ENCODE measurements at places on chromosomes 1 and 21.

- DNase-seq, result no peak
These were observed 27.5 kb downstream of the HYI start for GRCh38 chr1:43426221-43426620.

DNA sequence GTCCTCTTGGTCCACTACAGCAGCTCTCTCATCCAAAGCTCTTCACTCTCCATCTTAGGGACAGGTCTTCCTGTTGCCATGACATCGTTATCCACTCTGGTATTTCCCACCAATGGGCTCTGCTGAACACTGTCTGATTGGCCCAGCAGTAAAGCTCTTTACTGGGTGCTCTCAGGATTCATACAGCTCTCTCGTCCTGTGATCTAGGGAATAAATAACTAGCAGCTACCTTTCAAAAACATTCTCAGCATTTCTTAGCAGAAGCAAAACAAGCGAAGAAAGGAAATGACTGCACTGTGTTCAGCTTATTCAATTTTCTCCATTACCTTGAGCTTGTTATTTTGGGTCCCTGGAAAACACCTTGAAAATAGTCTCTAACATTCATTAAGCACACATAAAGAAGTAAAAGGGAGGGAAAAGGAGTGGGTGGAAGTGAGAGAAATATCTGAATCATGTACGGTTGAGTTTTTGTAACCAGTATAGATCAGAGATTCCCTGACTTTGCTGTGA, 163.4 kb upstream of the SGIP1 start:
- no peak for DNase-seq

DNA sequence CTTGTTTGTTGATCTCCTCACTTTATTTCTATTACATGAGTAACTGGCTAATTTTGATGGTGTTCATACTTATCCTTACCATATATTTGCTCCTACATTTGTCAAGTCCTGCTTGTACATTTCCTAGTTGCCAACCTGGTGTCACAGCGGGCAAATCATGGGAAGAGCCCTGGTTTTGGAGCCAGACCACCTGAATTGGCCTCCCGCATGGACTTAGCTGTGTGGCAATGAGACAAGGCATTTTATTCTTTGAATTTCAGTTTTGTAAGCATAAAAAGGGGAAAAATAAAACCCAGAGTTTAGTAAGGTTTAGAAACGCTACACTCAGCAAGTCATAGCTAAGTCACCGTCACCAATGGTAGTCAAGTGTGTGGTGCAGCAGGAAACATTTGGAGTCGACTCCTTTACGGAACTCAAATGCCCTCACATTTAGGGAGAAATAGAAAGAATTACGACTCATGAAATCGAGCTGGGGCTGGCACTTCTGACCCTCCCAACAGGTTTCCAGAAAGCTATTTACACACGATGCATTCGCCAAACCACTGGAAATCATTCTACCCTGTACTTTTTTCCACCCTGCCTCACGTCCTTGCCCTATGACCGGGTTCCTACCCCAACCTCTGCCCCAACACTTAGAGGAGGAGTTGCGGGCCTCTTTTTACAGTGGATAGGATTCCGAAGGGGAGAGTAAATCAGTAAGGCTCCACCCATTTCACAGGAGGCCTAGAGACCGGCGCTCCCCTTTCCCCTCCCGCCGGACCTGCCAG, 492 bp upstream of the PGM1 start:
- no peak for DNase-seq

DNA sequence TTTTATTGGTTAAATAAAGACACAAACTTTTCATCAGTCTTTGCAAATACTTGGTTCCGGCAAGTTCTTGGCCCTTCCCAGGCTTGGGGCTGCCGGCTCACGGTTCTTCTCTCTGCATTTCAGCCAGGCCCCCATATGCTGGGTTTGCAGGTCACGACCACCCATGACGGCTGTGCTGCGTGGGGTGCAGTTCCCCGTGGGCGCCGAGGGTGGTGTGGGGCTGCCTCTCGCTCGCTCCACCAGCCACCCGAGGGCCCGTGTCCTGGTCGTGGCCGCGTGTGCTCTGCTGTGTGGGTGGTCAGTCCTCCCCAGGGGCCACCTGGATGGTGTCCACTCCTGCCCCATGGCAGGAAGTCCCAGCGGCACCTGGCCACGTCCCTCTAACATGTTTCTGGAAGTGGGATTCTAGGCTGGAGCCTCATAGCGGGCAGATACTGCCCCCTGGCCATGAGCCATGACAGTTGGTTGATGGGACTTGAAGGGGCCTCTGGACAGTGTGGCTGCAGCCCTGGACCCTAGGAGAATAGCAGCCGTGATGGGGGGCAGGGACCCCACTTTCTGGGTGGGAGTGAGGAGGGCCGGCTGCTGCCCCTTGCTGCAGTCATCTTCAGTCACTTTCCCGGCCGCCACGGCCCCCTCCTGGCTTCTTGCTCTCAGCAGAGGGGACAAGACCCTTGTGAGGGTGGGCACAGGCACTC, 46.3 kb downstream of the SKI start:
- no peak for DNase-seq

DNA sequence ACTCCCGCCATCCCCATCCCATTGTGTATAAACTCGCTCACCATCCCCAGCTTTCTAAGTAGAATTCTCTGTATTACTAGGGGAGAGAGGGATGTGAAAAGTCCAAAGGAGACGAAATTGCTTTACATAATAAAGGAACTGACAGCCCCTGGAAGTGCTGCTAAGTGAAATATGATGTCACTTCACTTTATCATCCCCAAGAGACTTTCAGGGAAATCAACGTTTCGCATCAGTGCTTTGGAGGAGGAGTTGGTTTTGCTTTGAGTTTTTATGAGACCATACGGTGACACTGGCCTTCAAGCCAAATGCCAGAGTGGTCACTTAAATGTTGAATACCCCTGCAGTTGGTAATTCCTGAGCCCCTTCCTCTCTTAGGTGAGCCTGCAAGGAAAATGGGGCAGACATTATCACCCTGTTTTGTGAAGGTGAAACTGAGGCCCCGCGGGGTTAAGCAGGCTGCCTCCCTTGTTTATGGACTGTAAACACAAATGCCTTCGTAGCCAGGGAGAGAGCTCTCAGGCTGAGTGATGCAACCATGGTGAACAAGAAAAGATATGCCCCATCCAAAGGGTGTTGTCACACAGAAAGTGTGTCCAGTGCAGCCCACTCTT, 58.4 kb upstream of the KAZN start:
- DNase-seq, result no peak

Data from stimulated activated CD8-positive, alpha-beta memory T cell treated with anti-CD3 and anti-CD28 coated beads, Interleukin-4, amount 100 ng/mL, for 1 hour (primary cell).